ENCODE measurements at places on chromosomes 7 and 10.

DNA sequence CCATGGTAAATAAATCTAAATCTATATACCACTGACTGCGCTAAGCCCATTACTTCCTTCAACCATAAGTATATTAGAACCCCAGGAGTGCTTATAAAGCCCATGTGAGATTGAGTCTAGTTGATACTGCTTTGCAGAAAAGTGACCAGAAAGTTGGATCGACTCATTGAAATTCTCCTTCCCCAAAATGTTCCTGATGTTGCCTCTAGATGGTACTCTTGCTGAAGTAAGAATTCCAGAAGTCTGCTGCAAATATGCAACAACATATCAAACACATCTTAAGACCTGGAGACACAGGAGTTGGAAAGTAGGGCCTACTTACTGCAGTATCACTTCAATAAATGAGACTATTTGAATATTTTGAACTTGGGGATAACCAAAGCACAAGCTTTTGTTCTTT is 550.8 kb downstream of the IPMK start:
- DNase-seq, result no peak

GRCh38 chr10:101845893-101846292 is 2.3 kb upstream of the KCNIP2 start:
- no peak for DNase-seq

DNA sequence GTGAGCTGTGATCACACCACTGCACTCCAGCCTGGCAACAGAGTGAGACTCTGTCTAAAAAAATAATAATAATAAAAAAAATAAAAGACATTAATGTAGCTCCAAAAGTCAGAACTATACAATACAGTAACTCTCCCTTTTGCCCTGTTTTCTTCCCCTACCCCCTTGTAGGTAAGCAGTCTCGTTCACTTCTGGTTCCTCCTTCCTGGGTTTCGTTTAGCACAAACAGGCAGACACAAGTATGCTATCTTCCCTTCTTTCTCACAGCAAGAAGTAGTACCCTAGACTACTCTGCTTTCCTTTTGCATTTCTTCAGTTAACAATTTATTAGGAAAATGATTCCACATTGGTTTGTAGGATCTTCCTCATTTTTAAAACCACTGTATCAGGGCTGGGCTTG is 33.1 kb downstream of the PDSS1 start:
- no peak for DNase-seq

- DNase-seq, result no peak
Observed at GRCh38 chr7:85025312-85025756, 161.5 kb downstream of the SEMA3D start.

GRCh38 chr7:55177589-55178261 is 158.9 kb downstream of the EGFR start:
- DNase-seq, result no peak

- DNase-seq, result no peak
Observed at GRCh38 chr7:151119902-151120301, 33.6 kb downstream of the AGAP3 start.

DNA sequence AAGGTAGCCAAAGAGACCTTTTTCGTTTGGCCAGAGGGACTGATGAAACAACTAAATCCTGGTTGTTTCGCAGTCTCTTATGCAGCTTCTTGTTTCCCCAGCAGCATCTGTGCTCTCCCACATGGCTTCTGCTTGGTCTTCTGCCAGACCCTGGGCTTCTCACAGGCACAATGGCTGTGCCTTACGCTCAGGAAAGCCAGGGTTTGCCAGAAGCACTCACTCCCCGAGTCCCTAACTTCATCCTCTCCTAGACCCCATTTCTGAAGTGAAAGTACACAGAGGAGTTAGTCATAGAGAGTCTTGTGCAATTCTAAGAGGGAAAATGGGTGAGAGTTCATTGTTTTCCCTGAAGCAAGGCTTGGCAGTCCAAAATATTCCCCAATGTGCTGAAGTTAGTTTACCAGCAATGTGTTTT is 121.7 kb downstream of the EVX1 start:
- DNase-seq, result no peak

DNA sequence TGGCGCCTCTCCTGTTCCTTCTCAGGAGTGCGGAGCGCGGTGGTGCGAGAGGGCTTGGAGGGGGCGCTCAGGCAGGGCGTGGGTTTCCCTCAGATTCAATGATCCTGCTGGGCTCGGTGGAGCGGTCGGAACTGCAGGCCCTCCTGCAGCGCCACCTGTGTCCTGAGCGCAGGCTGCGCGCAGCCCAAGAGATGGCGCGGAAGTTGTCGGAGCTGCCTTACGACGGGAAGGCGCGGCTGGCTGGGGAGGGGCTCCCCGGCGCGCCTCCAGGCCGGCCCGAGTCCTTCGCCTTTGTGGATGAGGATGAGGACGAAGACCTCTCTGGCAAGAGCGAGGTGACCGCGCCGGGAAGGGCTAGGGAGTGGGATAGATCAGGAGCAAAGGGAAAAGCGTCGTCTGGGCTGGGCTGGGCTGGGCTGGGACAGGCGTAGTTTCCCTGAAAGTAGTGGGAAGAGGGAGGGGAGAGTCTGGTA is 17.0 kb downstream of the FAM131B start:
- peak; percentile 84 for DNase-seq

- DNase-seq, result no peak
Observed at GRCh38 chr7:69282946-69283345, 315.3 kb upstream of the AUTS2 start.

- DNase-seq, result no peak
Observed at GRCh38 chr7:7789551-7789988, 71.2 kb upstream of the RPA3 start.

GRCh38 chr7:104943502-104944343 is 70.3 kb upstream of the KMT2E start:
- DNase-seq, result peak; percentile 83
